ENCODE measurements at places on chromosomes 11 and 22. TPM values are rescaled to one million over a fixed set of nuclear protein-coding genes. Genes with fewer than 3 reads are reported as not detected.

TTC28 gene
- total RNA-seq, result 1.8 TPM

ARL14EP gene
- total RNA-seq, result 7.9 TPM

MS4A12 gene
- not detected for total RNA-seq

IL18 gene
- total RNA-seq, result 62.4 TPM

RAB3IL1 gene
- total RNA-seq, result not detected

NRXN2 gene
- total RNA-seq, result not detected

EXPH5 gene
- total RNA-seq, result 4.8 TPM

KLHL22 gene
- 9.8 TPM for total RNA-seq

ATP6V1E1 gene
- total RNA-seq, result 86.4 TPM

PACSIN2 gene
- 32.7 TPM for total RNA-seq

MS4A7 gene
- not detected for total RNA-seq

ALDH3B1 gene
- 3.1 TPM for total RNA-seq

CHRDL2 gene
- not detected for total RNA-seq

SFI1 gene
- total RNA-seq, result 18.4 TPM

SGSM1 gene
- not detected for total RNA-seq

Measured in airway epithelial cell (primary cell).